ENCODE measurements at places on chromosomes 6 and 20.

GRCh38 chr20:43975096-43975768, 60.6 kb downstream of the TOX2 start:
- DNase-seq, result peak; percentile 42

- no peak for DNase-seq
Measured at GRCh38 chr6:105803442-105803841, 282.7 kb upstream of the PRDM1 start.

- no peak for DNase-seq
Measured at GRCh38 chr6:109515781-109516409, 32.9 kb upstream of the ZBTB24 start.

GRCh38 chr6:27053738-27054137, 193.8 kb upstream of the PRSS16 start:
- DNase-seq, result no peak

- no peak for DNase-seq
Measured at GRCh38 chr6:147159536-147160374, 44.5 kb upstream of the STXBP5 start.

GRCh38 chr6:106154326-106154725, 68.2 kb downstream of the PRDM1 start:
- DNase-seq, result no peak

GRCh38 chr20:56815796-56816195, 186.7 kb downstream of the TFAP2C start:
- DNase-seq, result no peak

GRCh38 chr20:2564406-2564805, 28.0 kb downstream of the TMC2 start:
- DNase-seq, result no peak

GRCh38 chr6:1473166-1473565, 83.8 kb downstream of the FOXF2 start:
- DNase-seq, result no peak

DNA sequence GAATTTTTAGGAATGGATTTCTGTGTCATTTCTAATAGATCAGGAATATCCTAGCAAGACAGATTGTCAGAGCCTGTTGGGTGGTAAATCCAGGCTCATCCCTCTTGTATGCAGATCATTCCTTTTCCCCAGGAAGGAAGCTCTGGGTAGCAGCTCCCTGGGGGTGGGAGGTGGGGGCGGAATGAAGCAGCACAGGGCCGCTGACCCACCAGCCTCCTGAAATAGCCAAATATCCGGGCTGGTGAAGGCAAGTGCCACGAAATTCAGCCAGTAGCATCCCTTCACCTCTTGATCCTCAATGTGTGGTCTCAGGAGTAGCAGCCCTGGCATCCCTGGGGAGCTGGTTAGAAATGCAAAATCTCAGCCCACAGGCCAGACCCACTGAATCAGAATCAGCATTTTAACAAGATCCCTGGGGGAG, 256.9 kb downstream of the LRFN2 start:
- no peak for DNase-seq

- no peak for DNase-seq
Measured at GRCh38 chr20:47489448-47489872, 12.2 kb upstream of the NCOA3 start.

GRCh38 chr6:156455847-156456246, 321.3 kb upstream of the ARID1B start:
- DNase-seq, result no peak

GRCh38 chr6:134951494-134952263, 1.8 kb upstream of the ALDH8A1 start:
- no peak for DNase-seq

Data from H4 (cell line).